Kasumi-1 (cell line): ENCODE measurements at places on chromosomes 2 and 18.

DNA sequence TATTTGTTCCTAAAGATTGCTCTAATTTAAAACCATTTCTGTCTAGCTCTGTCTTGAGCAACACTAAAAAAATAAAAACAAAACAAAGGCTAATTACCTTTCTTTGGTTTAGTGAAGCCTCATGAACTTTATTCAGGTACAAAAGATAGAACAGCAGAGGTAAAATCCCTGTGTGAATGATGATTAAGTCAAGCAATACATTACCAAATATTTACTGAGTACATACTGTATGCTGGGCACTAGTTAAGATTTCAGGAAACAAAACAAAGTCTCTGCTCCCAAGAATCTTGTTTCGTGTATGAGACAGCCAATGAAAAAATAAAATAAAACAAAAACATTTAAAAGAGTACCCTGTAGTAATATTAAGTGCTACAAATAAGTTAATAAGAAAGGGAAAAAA lies 257.5 kb downstream of the RND3 start:
- no peak for DNase-seq

DNA sequence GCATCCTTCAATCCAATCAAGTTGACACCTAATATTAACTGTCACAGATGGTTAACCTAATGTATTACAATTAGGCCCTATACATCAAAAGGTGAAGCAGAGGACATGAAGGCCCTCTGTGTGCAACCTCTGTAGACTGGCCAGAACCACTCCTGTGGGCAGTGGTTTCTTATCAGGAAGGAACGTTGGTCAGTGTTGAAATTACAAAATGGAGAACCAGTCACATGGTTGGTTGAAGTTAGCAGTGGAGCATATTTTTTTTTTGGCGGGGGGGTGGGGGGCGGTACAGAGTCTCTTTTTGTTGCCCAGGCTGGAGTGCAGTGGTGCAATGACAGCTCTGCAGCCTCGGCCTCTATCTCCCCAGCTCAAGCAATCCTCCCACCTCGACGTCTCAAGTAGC lies 19.8 kb downstream of the RNU2-63P start:
- no peak for DNase-seq

- no peak for DNase-seq
Measured at GRCh38 chr18:2680216-2680792, 24.8 kb downstream of the SMCHD1 start.

DNA sequence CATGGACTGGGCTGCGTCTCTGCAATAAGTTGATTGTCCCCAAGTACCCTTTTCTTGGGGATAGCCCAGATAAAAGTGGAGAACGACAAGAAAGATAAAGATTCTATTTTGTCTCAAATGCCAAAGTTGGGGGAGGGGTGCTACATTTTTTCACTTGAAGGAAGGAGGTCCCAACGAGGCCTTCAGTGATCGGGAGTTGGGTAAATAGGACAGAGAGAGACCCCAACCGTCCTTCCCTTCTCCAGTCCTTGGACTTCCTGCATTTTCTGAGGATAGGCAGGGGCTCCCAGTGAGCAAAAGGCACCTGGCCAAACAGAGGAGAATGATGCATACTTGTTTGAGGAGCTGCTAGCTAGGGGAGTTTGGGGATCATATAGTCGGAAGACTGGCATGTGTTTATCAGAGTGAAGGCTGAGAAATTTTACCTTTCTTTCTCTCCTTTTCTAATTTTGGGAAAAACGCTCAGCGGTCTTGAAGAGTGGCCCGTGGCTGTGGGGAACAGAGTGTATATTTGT lies 3.5 kb upstream of the EN1 start:
- DNase-seq = no peak

GRCh38 chr2:68516051-68516955 lies 48.9 kb downstream of the APLF start:
- peak; percentile 41 for DNase-seq

DNA sequence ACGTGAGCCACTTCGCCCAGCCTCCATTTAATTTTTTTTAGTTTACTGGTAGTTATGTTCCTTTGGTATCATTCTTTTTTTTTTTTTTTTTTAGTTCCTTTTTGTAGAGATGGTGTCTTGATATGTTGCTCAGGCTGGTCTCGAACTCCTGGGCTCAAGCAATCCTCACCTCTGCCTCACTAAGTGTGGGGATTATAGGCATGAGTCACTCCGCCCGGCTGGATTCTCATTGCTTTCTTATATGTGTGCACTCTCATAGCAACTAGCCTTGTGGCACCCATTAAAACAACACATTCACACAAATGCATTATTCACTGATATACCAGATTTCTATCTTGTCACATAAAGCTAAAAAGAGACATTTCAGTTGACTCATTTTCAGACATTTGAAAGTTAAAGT lies 4.2 kb downstream of the TTC27 start:
- DNase-seq = no peak

DNA sequence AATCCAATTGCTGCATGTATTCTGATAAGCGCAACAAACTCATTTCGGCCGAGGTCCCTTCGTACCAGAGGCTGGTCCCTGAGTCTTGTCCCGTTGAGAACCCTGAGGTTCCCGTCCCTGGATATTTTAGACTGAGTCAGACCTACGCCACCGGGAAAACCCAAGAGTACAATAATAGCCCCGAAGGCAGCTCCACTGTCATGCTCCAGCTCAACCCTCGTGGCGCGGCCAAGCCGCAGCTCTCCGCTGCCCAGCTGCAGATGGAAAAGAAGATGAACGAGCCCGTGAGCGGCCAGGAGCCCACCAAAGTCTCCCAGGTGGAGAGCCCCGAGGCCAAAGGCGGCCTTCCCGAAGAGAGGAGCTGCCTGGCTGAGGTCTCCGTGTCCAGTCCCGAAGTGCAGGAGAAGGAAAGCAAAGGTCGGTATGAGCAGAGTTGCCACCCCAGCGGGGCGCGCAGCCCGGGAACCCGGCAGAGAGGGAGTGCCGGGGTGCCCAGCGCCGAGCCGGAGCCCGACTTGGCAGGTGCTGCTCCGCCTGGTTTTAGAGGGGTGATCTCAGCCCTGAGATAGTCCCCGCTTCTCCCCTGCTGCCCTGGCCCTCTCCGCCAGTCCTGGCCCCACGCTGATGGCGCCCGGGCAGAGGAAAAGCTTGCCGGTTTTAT lies 714 bp downstream of the HOXD10 start:
- DNase-seq = no peak

GRCh38 chr18:76875390-76876325 lies 53.3 kb downstream of the ZNF236 start:
- peak; percentile 24 for DNase-seq

DNA sequence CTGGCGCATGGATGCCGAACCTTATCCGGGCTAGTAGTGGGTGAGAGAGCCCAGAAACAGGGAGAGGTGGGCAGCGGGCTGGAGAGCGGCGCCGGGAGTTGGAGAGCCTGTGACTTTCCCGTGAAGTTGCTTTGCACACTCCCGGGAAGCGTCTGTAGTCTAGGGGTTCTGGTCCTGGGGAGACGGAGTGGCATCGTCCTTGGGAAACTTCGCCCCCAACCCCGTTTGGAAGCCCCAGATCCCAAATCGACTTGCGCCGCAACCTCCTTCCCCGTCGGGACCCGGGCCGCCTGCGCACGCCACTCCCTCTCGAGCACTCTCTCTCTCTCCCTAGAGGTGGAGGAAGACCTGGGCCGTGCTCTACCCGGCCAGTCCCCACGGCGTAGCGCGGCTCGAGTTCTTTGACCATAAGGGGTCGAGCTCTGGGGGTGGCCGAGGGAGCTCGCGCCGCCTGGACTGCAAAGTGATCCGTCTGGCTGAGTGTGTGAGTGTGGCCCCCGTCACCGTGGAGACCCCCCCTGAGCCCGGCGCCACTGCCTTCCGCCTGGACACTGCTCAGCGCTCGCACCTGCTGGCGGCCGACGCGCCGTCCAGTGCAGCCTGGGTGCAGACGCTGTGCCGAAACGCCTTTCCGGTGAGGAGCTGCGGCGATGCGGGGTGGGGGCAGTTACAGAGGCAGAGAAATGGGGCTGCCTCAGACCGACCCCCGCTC lies 456 bp downstream of the DOK1 start:
- no peak for DNase-seq

GRCh38 chr18:58337686-58338085 lies 291.2 kb downstream of the ALPK2 start:
- no peak for DNase-seq

DNA sequence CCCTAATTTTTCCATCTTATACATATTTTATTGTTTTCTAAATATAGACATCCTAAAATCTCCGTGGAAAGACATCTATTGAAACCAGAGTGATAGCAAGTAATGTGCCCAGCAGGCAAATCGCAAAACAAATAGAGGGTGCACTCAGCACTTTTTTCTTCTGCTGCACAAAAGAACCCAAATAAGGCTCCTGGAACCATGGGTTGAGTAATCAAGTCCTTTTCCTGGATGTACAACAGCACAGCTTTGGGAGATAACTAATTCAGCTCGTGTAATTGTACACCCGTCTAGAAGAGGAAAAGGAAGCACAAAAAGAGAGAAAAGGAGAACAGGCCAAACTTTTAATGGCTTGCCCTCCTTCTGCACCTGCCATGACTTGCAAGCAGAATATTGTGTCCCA lies 126.9 kb upstream of the TLK1 start:
- DNase-seq = peak; percentile 81

DNA sequence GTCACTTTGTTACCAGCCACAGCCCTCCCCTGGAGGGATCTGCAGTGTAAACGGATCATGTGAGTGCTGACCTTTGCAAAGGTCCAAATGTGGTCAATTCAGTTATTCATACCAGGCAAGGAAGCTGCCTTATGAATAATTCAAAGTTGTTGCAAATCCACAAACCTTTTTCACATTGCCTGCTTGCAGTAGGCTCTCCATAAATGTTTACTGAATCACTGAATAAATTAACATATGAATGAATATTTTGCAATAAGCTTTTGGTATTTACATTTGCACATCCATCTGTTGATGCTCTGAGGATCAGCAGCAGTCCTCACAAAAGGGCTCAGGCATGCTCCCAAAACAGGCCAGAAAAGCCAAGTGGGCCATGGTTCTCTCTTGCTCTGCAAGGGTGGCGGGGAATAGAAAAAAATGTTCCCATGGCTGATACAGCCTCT lies 156.8 kb downstream of the VAPA start:
- DNase-seq = no peak

- DNase-seq = no peak
Measured at GRCh38 chr18:40215979-40216378, 1739.1 kb upstream of the PIK3C3 start.

GRCh38 chr2:68284896-68285295 lies 32.6 kb upstream of the PPP3R1 start:
- DNase-seq = no peak

GRCh38 chr2:88857274-88857741 lies 165.8 kb downstream of the RPIA start:
- DNase-seq = no peak

- DNase-seq = no peak
Measured at GRCh38 chr2:231575612-231576256, 16.9 kb upstream of the TEX44 start.

DNA sequence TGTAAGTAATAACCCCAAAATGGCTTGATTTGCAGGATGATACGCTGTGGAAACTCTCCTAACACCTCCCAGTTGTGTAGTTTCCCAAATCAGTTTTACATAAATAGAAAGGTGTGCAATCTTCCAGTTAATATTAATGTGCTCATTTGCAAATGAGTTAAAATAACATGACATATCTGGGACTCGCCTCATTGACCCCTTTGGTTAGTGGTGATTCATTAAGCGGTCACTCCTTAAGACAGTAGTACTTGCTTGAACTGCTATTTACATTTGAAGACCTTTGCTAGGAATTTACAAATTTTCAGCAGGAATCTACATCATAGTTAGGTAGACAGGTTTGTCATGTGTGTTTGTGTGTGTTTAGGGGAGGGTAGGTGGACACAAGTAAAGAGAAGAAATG lies 1367.7 kb upstream of the CELF4 start:
- DNase-seq = no peak

DNA sequence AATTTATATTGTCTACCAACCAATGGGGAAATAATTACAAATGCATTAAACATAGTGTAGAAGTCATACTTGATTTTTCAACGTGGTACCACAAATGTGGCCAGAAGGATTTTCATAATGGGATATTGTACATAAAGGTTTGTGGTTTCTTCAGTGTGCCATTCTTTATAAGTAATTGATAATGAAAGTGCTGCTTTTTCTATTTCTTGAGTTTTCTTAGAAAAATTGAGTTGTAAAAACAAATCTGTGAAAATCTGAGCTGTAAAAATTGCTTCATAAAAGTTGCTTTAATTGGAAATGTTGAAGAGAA lies 103.6 kb downstream of the KYNU start:
- DNase-seq = no peak

GRCh38 chr18:57640236-57640635 lies 18.6 kb upstream of the NARS1 start:
- DNase-seq = no peak

DNA sequence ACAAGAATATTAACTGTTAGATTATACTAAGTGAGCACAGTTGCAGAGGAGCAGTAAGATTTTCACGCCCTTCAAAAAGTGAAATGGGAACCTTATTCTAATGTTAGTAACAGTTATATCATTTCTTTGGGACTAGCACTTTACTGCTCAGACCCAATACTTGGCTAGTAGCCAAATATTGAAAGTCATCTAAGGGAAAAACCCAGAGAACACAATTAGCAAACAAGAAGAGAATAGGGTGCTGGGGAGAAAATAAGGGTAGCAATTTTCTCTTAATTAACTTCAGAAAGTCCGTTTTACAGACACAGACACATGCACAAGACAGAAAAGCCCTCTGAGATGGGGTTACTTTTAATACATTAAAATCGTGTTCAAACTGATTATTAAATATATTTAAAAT lies 71.8 kb downstream of the ID2 start:
- DNase-seq = no peak
